GM23248 (cell line): ENCODE measurements at places on chromosomes 2 and 18. TPM values are rescaled to one million over a fixed set of nuclear protein-coding genes. Genes with fewer than 3 reads are reported as not detected.

- H3K27me3 ChIP-seq, result no peaks in the 10 kb centered on the region
- DNase-seq, result no peak
- no peak overlapping the region for H3K27ac ChIP-seq
- H3K4me3 ChIP-seq, result no peak overlapping the region
- H3K4me1 ChIP-seq, result peaks cover 17% of the 10 kb centered on the region
Observed at GRCh38 chr2:161992531-161992930, 81.5 kb downstream of the DPP4 start.

DNA sequence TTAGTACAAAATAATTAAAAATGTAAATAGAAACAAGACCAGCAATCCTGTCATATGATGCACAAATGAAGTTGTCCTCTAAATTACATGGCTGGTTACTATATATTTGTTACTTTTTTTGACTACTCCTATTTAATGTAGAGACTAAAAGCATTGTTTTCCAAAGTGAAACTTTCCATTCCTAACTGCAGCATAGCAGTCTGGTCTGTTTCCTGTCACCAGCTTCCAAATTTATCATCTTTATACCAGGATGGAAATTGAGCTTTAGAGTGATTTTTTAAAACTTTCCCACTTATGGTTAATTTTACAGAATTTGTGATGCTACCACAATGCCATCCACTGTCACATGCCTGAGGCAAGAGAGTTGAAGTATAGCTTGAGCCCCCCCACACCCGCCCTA, 33.5 kb upstream of the RAB27B start:
- H3K4me1 ChIP-seq, result no peaks in the 10 kb centered on the region
- no peak overlapping the region for H3K27ac ChIP-seq
- DNase-seq, result no peak

- no peaks in the 10 kb centered on the region for H3K36me3 ChIP-seq
- H3K4me3 ChIP-seq, result no peak overlapping the region
- H3K27me3 ChIP-seq, result no peaks in the 10 kb centered on the region
- peaks cover 7% of the 10 kb centered on the region for H3K4me1 ChIP-seq
- no peak for DNase-seq
- no peak overlapping the region for H3K27ac ChIP-seq
Observed at GRCh38 chr2:236702657-236703372, 133.2 kb downstream of the ACKR3 start.

DNA sequence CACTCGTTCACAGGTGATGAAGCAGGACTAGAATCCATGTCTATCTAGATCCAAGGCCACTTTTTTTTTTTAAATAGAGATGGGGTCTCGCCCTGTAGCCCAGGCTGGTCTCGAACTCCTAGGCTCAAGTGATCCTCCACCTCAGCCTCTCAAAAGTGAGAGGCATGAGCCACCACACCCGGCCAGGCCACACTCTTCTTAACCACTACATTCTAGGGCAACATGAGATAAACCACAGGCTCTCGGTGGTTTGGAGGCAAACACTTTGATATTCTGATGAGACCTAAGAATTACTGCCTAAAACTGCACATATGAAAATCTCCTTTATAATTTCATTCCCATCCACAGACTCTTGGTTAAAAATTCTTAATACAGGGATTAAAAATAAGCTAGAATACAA, 51.8 kb downstream of the USP34 start:
- no peak overlapping the region for H3K27ac ChIP-seq
- no peaks in the 10 kb centered on the region for H3K27me3 ChIP-seq
- no peak overlapping the region for H3K4me3 ChIP-seq
- 0 out of 2 replicates have a peak, but pooled peaks cover 3% of the 10 kb centered on the region for H3K36me3 ChIP-seq

DNA sequence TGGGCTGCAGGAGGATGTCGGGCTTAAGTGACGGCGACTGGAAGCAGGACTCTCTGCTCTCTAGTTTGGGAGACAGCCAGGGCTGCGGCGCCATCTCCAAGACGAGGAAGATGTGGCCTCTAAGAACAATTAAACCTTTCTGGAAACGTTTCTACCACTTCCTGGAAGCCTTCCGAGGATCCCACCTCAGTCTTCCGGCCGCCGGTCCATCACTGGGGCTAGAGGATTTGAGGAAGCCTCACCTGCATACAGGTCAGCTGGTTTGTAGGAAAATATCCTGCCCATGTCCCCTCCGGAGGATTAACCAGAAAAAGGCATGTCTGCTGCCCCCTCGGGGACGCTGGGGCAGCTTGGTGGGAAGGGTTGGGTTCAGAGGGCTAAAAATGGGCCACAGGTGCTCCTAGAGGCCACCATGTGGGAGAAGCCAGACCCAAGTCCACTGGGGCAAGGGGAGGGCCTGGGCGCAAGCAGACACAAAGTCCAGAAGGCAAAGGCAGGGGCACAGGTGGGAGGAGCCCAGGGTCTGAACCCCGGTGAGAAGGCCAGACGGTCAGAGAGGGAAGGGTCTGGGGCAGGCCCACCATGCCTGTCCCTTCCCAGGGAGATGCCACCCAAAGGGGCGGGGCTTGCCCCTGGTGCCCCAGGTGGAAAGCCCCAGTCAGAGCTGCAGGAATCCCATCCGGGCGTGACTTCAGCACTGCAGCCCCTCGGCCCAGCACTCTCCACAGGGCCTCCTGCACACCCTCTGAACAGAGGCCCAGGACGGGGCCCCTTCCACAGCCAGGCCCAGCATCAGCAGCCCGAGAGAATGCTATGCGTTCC, 82.2 kb upstream of the ID2 start:
- peaks cover 9% of the 10 kb centered on the region for H3K4me1 ChIP-seq
- H3K27me3 ChIP-seq, result no peaks in the 10 kb centered on the region
- H3K4me3 ChIP-seq, result no peak overlapping the region
- no peak overlapping the region for H3K27ac ChIP-seq

DNA sequence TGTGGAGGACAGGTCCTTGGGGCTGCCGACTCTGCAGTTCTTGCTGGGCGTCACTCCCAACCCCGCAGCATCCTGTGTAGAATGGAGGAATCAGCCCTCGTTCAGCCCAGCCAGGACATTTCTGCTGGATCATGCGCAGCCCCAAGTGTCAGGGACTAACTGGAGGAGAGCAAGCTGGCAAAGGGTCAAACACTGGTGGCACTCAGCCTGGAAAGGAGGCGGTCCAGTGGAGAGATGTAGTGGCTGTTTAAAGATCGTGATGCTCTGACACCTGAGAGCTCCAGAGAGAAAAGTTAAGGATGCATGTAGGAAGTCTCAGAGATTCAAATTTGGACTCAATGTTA, 63.6 kb upstream of the SH3RF3 start:
- peaks cover 74% of the 10 kb centered on the region for H3K27me3 ChIP-seq
- H3K27ac ChIP-seq, result no peak overlapping the region
- DNase-seq, result no peak
- H3K4me3 ChIP-seq, result no peak overlapping the region
- no peaks in the 10 kb centered on the region for H3K4me1 ChIP-seq

DNA sequence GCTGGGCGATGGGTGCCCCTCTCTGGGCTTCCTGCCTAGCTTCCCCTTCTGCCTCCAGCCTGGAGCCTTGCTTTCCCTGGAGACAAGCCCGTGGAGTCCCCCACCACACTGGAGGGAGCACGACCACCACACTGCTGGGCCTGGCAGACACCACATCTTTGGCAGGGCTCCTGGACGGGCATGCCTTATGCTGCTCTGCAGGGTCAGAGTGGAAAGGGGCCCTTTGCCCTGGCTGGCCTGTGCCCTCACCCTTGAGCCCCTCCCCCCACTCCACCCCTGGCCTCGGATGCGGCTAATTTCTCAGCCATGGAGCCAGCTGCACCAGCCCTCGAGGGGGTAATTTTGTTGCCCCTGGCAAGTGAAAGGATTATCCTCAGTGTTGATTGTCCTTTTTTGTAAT, 194.5 kb downstream of the LOXHD1 start:
- H3K4me1 ChIP-seq, result no peaks in the 10 kb centered on the region
- no peak for DNase-seq
- no peak overlapping the region for H3K4me3 ChIP-seq
- H3K36me3 ChIP-seq, result no peaks in the 10 kb centered on the region
- H3K27ac ChIP-seq, result no peak overlapping the region

CCNT2 gene
- total RNA-seq, result 15.0 and 15.7 TPM in 2 replicates

CHPF gene
- 526 and 533 TPM in 2 replicates for total RNA-seq
